Cardiac muscle cell (in vitro differentiated cells and primary cell): ENCODE measurements at places on chromosomes 16 and 17. TPM values are rescaled to one million over a fixed set of nuclear protein-coding genes. Genes with fewer than 3 reads are reported as not detected.

GRCh38 chr17:36612323-36612722, 10.9 kb downstream of the MRM1 start:
- H3K36me3 ChIP-seq, result no peaks in the 10 kb centered on the region
- DNase-seq, result no peak
- peaks cover 7% of the 10 kb centered on the region for H3K4me1 ChIP-seq
- H3K27ac ChIP-seq, result no peak overlapping the region
- no peak overlapping the region for H3K4me3 ChIP-seq

DNA sequence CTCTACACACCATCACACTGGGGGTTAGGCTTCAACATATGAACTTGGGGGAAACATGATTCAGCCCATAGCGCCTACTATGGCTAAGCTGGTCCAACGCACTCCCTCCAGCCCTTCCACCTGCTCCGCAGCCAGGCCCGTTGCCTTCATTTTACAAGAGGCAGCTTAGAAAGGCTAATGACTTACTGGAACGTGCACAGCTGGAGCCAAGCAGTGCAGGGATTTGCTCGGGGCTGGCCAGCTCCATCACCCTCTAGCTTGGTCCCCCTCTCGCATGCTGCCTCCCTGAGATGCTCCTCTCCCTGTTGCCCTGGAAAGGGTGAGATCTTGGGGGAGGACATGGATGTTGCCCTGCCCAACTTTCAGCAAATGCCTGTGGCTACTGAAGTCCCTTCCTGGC, 2.8 kb upstream of the CACNG1 start:
- H3K4me3 ChIP-seq, result no peak overlapping the region
- H3K27me3 ChIP-seq, result no peaks in the 10 kb centered on the region
- no peaks in the 10 kb centered on the region for H3K36me3 ChIP-seq
- no peak for DNase-seq

CLEC19A gene
- not detected in 2 replicates for total RNA-seq

ARHGDIG gene
- 5.8 and 6.5 TPM in 2 replicates for total RNA-seq

DNA sequence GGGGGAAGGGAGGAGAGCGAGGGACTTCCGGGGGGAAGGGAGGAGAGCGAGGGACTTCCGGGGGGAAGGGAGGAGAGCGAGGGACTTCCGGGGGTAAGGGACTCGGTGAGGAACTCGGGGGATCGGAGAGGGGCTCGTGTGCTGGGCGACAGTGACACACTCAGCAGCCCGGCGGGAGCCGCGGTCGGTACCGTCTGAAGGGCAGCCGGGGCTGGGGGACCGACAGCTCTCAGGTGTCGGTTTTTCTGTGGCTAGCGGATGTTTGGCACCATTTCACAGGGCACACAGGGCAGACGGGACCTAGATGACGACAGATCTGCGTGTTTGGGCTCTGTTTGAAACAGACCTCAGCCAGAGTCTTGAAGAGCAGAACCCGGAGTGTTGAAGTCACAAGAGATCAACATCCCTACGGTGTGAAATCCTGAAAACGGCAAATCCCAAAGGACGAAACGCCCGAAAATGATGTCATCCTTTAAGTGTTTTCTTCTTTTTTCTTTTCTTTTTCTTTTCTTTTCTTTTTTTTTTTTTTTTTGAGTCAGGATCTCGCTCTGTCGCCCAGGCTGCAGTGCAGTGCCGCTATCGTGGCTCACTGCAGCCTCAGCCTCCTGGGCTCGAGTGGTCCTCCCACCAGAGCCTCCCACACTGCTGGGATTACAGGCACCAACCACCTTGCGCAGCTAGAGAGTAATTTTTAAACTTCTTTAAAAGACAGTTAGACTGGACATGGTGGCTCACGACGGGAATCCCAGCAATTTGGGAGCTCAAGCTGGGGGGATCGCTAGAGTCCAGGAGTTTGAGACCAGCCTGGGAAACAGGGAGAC, 23.9 kb downstream of the ZNF778 start:
- no peaks in the 10 kb centered on the region for H3K4me1 ChIP-seq
- no peaks in the 10 kb centered on the region for H3K27me3 ChIP-seq
- no peaks in the 10 kb centered on the region for H3K36me3 ChIP-seq

- H3K4me3 ChIP-seq, result no peak overlapping the region
- H3K27ac ChIP-seq, result no peak overlapping the region
- H3K36me3 ChIP-seq, result peaks cover 11% of the 10 kb centered on the region
- DNase-seq, result no peak
- H3K27me3 ChIP-seq, result peaks cover 55% of the 10 kb centered on the region
- H3K4me1 ChIP-seq, result peaks cover 4% of the 10 kb centered on the region
Measured at GRCh38 chr16:1980030-1980769, 1.1 kb downstream of the NOXO1 start.

- H3K36me3 ChIP-seq, result no peaks in the 10 kb centered on the region
- H3K27me3 ChIP-seq, result no peaks in the 10 kb centered on the region
- no peak overlapping the region for H3K4me3 ChIP-seq
- no peak overlapping the region for H3K27ac ChIP-seq
- no peaks in the 10 kb centered on the region for H3K4me1 ChIP-seq
Measured at GRCh38 chr17:30031214-30031869, 85.3 kb upstream of the NSRP1 start.

ZFP90 gene
- 69.3 TPM in 2 replicates for total RNA-seq

DNA sequence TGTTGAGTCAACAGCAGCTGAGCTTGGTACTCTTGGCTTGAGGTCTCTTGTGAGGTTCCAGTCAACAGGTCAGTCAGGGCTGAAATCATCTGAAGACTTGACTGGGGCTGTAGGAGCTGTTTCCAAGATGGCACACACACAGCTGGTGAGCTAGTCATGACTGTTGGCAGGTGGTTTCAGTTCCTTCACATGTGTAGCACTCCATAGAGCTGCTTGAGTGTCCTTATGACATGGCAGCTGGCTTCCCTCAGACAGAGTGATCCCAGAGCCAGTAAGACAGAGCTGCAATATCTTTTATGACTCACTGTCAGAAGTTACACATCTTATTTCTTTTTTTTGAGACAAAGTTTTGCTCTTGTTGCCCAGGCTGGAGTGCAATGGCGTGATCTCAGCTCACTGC, 19.5 kb upstream of the GAS7 start:
- no peaks in the 10 kb centered on the region for H3K36me3 ChIP-seq
- no peaks in the 10 kb centered on the region for H3K4me1 ChIP-seq
- no peak overlapping the region for H3K4me3 ChIP-seq
- DNase-seq, result no peak
- H3K27me3 ChIP-seq, result no peaks in the 10 kb centered on the region

DNA sequence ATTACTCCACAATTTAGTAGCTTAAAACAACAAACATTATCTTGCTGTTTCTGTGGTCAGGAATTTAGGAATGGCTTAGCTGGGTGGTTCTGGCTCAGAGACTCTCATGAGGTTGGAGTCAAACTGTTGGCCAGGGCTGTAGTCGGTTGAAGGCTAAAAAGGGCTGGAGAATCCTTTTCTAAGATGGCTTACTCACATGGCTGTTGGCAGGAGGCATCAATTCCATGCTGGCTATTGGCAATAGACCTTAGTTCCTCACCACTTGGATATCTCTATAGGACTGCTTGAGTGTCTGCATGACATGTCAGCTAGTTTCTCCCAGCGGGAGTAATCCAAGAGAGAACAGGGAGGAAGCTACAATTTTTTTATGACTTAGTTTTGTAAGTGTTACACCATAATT, 6.6 kb upstream of the EFCAB13 start:
- no peak overlapping the region for H3K4me3 ChIP-seq
- peak; percentile 52 for DNase-seq
- H3K36me3 ChIP-seq, result peaks cover 2% of the 10 kb centered on the region
- no peak overlapping the region for H3K27ac ChIP-seq
- no peaks in the 10 kb centered on the region for H3K27me3 ChIP-seq

MARVELD3 gene
- total RNA-seq, result not detected in 2 replicates

SLC13A2 gene
- total RNA-seq, result not detected in 2 replicates

- no peak for DNase-seq
- H3K27ac ChIP-seq, result no peak overlapping the region
- peaks cover 25% of the 10 kb centered on the region for H3K4me1 ChIP-seq
- no peaks in the 10 kb centered on the region for H3K27me3 ChIP-seq
- H3K36me3 ChIP-seq, result no peaks in the 10 kb centered on the region
Measured at GRCh38 chr17:21353326-21354010, 22.7 kb upstream of the KCNJ12 start.

GRCh38 chr17:19647697-19648474, 665 bp upstream of the ALDH3A2 start:
- DNase-seq, result peak; percentile 59
- no peaks in the 10 kb centered on the region for H3K36me3 ChIP-seq
- H3K27me3 ChIP-seq, result no peaks in the 10 kb centered on the region
- H3K4me3 ChIP-seq, result peak overlapping the region; percentile 75

SLC52A1 gene
- total RNA-seq, result not detected in 2 replicates
